SHP77 (cell line): ENCODE measurements at places on chromosomes 6 and 20.

GRCh38 chr20:48338717-48339116, 489.1 kb downstream of the PREX1 start:
- no peak for DNase-seq

GRCh38 chr6:125808591-125808990, 17.8 kb downstream of the NCOA7 start:
- no peak for DNase-seq

GRCh38 chr6:127858727-127859391, 42.0 kb downstream of the THEMIS start:
- DNase-seq, result no peak

- DNase-seq, result no peak
Measured at GRCh38 chr6:24920136-24920535, 15.6 kb downstream of the RIPOR2 start.

- DNase-seq, result no peak
Measured at GRCh38 chr6:21158873-21159272, 434.7 kb upstream of the SOX4 start.

DNA sequence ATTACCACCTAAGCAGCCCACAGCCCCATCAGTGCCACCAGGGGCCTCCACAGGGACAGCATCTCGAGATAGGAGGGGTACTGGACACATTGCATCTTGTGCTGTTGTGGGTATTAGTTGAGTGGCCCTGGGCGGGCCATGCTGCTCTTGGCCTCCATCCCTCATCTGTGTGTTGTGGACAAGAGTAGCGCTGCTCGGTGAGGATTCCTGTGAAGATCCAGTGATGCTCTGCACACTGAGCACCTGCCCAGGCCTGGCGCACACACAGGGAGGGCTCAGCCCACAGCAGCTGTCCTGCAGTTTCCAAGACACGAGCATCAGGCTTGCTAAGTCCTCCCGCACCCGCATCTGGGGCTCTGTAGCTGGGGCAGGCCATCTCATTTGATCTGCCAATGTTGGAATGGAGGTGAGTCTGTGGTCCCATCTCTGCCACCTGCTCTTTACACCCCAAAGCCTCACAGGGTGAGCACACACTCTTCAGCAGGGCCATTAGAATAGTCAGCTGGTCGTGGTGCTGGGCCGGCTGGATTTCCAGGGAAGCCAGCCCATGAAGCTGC, 32.0 kb downstream of the SPATA2 start:
- DNase-seq, result no peak

- no peak for DNase-seq
Measured at GRCh38 chr20:21262812-21263211, 40.3 kb upstream of the XRN2 start.

- DNase-seq, result no peak
Measured at GRCh38 chr6:166834049-166834448, 122.3 kb downstream of the RNASET2 start.

DNA sequence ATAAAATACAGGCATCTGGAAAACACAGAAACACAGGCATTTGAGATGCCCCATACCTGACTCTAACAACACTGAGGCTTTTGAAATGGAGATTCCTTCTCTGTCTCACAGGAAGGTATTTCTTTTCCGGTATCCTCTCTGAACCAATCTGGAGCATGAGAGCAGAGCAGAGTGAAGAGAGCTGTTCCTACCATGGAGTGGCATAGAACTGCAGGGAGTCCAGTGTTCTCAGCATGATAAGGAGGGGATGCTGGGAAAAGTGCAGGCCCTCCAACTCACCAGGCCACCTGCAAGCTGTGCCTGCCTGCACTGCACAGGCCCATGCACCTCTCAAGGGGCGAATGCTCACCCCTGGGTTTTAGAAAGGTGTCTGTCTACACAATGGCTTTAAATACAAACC, 89.2 kb downstream of the FOXA2 start:
- no peak for DNase-seq

DNA sequence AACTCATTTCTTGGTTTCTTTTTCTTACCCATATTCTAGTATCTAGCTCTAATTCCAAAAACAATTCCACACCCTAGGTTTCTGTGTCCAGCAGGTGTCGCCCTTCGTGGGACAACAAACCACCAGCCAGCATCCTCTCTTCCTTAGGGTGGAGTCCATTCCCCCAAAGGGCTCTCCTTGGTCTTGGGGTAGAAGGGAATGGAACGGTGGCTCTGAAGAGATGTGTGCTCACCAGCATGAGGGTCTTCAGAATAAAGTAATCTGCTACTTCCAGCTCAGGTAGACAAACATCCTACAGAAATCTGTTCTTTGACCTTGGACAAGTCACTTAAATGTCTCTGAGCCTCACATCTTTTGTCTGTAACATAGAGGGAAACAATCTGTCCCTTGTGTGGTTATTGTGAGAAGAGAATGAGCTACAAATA, 7.2 kb downstream of the HLA-DMB start:
- peak; percentile 53 for DNase-seq

DNA sequence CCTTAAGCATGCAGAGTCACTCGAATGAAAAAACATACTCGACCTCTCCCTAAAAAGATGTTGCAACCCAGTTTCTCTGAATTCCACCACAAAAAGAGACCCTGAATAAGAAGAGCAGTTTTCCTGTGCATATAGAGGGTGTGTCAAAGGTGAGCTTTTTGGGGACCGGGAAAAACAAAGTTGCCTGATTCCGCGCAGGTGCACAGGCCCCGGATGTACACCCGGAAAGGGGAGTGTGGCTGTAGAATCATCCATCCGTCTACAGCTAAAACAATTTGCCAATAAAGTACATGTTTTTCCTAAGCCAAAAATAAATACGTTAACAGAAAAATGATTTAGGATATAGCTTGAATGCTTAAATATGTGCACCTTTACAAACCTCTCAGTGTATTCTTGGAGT, 41.2 kb upstream of the IRF4 start:
- no peak for DNase-seq

- DNase-seq, result no peak
Measured at GRCh38 chr6:22363714-22364239, 66.9 kb upstream of the PRL start.

DNA sequence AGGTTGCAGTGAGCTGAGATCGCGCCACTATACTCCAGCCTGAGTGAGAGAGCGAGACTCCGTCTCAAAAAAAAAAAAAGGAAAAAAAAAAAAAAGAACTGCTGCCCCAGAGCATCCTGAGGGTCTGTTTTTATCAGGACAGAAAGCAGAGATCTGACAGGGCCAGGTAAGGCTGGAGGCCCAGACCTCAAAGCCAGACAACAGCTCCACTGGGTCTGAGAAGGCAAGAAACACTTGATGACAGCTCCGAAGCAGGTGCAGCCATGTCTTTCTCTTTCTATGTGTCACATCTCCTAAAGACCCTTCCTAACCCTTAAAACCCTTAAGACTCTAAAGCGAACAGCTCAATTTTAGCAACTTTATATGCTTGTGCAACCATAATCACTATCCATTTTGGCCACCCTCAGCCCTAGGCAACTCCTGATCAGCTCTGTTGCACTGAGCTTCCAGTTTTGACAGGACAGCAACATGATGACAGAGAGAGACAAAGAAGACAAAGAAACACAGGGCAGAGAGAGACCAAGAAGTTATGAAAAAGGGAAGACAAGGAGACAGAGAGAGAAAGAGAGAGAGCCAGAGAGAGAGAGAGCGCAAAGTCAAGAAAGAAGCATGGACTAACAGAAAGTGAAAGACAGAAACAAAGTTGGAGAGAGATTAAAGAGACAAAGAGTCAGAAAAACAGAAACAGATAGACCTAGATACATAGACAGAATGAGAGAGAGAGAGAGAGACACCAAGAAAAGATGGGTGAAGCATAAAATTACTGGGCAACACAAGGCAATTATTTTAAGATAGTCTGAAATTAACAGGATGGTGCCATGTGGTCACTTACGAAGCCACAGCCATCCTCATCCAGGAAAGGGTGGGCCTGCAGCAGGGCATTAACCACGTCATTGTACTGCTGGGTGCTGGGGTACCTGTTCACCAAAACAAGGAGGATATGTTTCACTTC, 39.2 kb downstream of the SAMD3 start:
- DNase-seq, result no peak

GRCh38 chr6:159172091-159172491, 2.9 kb downstream of the FNDC1 start:
- no peak for DNase-seq

GRCh38 chr6:8446391-8446790, 11.0 kb upstream of the SLC35B3 start:
- no peak for DNase-seq
